ENCODE measurements at places on chromosomes 2 and 18.

DNA sequence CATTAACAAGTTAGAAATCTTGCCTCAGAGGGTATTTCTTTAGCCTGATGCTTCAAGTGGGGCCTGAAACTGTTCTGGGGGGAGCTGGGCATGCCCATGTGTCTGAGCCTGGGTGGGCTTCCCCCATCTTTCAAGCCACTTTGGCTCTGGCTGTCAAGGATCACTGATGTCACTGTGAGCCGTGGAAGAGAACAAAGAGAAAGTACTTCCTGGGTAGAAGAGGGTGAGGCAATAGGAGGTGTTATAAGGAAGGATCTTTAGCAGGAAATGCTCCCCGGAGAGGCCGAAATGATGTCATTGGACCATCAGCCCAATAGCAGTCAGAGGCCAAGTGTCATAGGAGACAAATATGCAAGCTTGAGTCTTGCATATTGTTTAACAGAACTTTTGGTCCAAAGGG is 228.4 kb upstream of the MEX3C start:
- no peak for DNase-seq

- peak; percentile 57 for DNase-seq
These were observed 122.9 kb downstream of the ATAD2B start for GRCh38 chr2:23803965-23804542.

- DNase-seq, result no peak
These were observed 149.2 kb upstream of the GYPC start for GRCh38 chr2:126506786-126507185.

- no peak for DNase-seq
These were observed 287.4 kb downstream of the PID1 start for GRCh38 chr2:228983700-228984099.

DNA sequence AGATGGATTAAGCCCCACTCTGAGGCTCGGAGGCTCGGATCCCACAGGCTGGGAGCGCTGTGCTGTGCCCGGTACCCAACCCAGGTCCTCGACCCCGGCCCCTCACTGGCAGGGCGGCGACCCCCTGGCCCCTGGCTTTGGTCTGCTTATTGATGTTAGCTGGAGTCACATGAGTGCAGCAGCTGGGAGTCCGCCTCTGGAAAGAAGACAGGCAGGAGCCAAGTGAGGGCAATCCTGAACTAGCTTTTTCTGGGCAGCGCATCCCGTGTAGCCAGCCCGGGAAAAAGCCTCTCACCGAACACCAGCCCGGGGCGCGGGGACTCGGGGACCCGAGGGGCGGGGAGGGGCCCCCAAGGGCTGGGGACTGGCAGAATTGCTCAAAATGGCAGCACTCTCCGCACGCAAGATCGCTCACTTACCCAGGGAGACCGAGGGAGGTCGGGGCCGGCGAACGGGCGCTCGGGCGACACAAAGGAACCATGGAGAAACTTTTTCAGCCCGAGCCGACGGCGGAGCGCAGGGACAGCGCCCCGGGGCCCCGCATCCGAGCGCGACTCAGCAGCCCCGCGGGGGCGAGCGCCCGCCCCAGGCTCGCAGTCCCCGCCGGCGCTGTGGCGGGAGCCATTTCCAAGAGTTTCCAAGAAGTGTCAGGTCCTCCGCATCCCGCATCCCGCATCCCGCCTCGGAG is 567 bp downstream of the TMEM200C start:
- DNase-seq, result peak; percentile 30

GRCh38 chr2:38875227-38875575 is 533 bp downstream of the DHX57 start:
- no peak for DNase-seq

GRCh38 chr18:45723567-45724355 is at the start of gene SLC14A1:
Gene SLC14A1 (plus strand): TSS chr18:45724181. CDS start chr18:45730321, 6,140 bp downstream.
- no peak for DNase-seq

GRCh38 chr18:59659508-59660170 is 37.6 kb downstream of the CCBE1 start:
- no peak for DNase-seq

DNA sequence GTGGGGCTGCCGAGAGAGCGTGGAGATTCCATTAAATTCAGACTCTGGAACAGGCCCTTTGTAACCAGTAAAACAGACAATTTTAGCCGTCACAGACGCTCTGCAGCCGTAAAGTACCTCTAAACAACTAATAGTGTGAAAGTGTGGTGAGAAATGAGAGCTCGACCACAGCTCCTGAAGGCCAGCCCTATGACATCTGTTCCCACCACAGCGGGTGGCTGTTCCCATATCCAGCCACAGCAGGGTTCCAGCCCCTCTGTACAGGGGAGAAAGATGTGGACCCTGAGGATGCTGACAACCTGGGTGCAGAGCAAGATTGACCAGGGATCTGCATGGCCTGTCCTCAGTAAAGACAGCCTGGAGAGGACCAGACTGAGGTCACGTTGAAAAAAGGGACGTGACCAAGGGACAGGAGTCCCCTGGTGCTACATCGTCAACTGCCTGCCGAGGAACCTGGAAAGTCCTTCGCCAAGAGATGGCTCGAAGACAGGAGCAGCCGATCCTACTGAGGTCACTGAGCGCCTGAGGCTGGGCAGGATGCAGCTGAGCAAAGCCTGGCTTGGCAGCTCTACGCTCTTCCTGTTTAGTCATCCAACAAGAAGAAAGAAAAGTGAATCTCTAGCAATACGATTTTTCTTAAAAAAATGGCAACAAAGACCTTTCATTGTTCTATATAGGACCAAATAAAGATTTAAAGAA is 831.7 kb downstream of the RNF144A start:
- no peak for DNase-seq

GRCh38 chr2:11808016-11808400 is 61.6 kb downstream of the LPIN1 start:
- DNase-seq, result no peak

DNA sequence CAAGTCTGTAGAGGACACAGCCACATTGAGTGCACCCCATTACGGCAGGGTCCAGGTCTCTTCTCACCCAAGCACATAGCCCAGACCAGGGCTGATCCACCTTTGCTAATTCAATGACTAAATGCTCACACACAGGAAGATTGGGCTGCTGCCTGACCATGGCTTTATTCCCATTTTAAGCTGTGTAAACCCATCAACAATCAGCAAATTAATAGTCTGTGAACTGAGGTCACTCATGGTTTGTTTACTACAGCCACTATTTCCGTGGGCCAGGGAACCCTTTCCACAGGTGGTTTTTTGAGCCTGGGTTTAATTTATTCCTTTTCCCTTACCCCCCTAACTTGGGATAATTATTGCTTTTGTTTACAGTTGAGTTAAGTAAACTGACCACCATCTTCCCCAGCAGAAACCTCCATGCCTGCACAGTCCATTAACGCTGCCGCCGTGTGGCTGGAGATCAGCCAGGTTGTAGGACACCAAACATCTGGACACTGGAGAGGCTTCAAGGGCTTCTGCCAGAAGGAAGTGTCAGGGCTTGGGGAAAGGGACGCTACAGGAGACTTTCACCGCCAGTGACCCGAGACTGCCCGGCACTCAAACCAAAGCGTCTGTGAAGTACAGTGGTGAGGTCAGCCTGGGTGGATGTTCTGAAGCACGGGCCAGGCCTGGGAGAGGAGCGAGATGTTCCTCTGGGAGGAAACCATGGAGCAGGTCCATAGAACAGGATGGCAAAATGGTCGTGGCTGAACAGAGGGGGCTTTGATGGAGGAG is 282.9 kb downstream of the DYSF start:
- DNase-seq, result peak; percentile 58

DNA sequence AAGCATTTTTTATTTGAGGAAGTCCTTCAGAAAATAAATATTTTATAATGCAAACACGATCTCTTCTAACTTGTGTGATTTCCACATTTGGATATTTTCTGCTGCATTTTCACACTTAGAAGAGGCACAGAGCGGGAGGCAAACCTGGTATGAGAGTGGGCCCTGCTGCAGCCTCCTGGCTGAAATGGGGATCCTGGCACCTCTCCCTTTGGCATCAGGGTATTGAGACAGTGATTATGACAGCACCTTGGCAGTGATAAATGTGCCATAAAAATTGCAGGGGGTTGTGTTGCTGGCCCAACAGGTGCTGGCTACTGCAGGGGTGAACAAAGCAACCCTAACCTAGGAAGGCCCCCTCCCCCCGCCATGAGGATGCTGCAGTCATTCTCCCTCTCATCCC is 128.6 kb downstream of the TSN start:
- no peak for DNase-seq

DNA sequence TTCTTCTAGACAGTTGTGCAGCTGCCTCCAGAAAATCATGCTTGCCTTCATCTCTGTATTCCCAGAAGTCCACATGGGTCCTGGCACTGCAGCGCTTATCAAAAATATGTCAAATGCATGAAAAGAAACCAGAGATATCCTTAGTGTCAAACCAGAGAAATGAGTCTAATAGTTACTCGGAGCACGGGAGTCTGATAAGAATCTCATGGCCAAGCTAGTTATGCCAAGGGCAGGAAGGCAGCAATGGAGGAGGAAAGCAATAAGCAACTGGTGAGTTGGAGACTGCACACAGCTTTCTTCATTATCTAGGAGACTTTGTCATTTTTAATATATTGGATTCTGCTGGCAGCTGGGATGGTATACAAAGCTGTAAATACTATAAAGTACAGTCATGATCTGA is 38.6 kb downstream of the TRIB2 start:
- no peak for DNase-seq

- DNase-seq, result no peak
These were observed 44.6 kb downstream of the HAUS1 start for GRCh38 chr18:46148810-46149209.

DNA sequence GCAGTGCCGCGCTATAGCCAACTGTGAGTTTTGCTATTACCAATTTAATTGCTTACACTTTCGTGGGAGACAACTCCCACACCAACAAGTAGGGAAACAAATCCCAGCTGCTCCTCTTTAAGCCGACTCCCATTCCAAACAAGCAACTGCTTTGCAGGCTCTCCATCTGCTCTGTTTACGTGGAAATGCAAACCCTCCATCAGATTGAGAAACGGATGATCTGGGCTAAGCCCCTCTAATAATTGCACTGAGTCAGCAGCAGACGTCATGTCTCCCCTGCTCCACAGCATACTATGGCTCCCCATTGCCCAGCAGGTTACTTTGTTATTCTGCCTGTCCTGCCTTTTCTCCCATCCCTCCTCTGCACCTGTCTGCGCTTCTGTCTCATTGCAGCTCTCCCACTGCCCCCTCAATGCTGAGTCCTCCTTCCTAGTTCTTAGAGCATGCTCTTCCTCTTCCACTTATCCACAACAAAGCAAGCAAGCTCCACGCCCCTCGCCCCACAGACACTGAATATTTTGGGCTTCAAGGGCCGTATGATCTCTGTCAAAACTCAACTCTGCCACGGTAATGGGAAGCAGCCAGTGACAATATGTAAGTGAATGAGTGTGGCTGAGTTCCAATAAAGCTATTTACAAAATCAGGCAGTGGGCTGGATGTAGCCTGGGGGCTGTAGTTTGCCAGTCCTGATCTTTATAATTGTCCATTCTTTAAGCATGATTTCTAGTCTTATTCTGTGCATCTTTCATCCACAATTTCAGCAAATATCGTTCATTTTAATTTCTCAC is 39.5 kb upstream of the ARL4C start:
- no peak for DNase-seq

- no peak for DNase-seq
These were observed 15.3 kb downstream of the DCTN1 start for GRCh38 chr2:74364533-74365505.

GRCh38 chr18:3648641-3649040 is 198.7 kb downstream of the TGIF1 start:
- DNase-seq, result no peak

- no peak for DNase-seq
These were observed 153.3 kb downstream of the RNF144A start for GRCh38 chr2:7070483-7070882.

GRCh38 chr18:37270038-37270665 is 295.4 kb downstream of the CELF4 start:
- peak; percentile 40 for DNase-seq

- peak; percentile 69 for DNase-seq
These were observed 15.6 kb upstream of the RMND5A start for GRCh38 chr2:86704459-86704971.

GRCh38 chr2:8134985-8135682 is 546.7 kb upstream of the ID2 start:
- DNase-seq, result peak; percentile 52

DNA sequence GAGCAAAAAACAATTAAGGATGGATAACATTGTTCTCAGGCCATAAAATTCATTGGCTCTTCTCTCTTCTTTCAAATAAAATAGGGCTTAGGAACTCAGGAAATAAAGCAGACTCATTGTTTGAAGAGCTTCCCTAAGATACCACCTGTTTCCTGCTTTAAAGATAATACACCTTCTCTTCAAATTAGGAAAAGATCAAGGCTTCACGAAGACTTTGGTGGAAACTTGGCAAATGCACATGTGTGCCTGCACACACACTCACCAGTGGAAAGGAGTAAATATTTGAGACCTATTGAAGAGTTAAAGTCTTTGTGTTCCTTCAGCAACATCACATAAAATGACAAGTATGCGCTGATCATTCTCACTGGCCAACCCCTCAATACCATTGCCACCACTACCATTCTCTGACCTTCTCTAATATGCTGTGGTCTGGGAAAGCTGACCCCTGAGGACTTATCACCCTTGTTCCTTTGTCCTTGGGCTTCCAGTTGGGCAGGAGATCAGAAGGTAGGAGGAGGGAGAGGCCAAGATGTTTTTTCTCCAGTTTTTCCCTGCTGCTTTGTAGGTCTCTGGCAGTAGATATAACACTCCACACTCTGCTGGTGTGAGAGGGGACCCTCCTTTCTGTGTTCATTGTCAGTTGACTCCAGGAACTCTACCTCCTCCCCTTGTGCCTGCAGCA is 53.5 kb upstream of the SPOPL start:
- DNase-seq, result no peak

GRCh38 chr2:72148003-72148836 is 558 bp upstream of the CYP26B1 start:
- no peak for DNase-seq

- no peak for DNase-seq
These were observed 78.3 kb downstream of the RND3 start for GRCh38 chr2:150409196-150409595.

DNA sequence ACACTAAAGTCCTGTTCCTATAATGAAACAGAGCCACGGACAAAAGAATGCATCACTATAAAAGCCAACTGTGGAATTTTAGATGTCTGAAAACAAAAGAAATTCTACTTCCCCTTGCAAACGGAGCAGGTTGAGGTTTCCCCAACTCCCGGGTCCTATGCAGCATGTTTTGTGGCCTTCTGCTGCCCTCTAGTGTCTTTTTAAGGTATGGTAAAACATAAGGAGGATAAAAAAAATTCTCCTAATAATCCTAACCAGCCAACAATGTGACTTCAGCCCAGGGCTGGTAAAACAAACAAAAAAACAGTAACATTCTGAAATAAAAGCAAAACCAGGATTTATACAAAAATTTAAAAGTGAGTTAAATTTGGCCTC is 539.5 kb downstream of the NRXN1 start:
- no peak for DNase-seq

GRCh38 chr18:63025251-63026090 is 294.1 kb downstream of the BCL2 start:
- DNase-seq, result peak; percentile 37
